ENCODE measurements at places on chromosomes 1 and 21. TPM values are rescaled to one million over a fixed set of nuclear protein-coding genes. Genes with fewer than 3 reads are reported as not detected.

Gene PRRX1
- total RNA-seq: not detected

Gene IVNS1ABP
- 373 TPM for total RNA-seq

Gene AMPD1
- total RNA-seq: 0.69 TPM

Gene SLC9C2
- total RNA-seq: not detected

- H3K27me3 ChIP-seq: no peaks in the 10 kb centered on the region
- H3K4me1 ChIP-seq: no peaks in the 10 kb centered on the region
- no peak for DNase-seq
Measured at GRCh38 chr1:15797614-15798390, 9.6 kb downstream of the UQCRHL start.

GRCh38 chr21:46111857-46112724, 14.2 kb downstream of the COL6A2 start:
- DNase-seq: no peak
- H3K4me1 ChIP-seq: no peaks in the 10 kb centered on the region
- no peak overlapping the region for H3K4me3 ChIP-seq
- H3K27me3 ChIP-seq: peaks cover 2% of the 10 kb centered on the region
- no peak overlapping the region for H3K27ac ChIP-seq

Measured in CD4-positive, CD25-positive, alpha-beta regulatory T cell (primary cell).